Chondrocyte (in vitro differentiated cells): ENCODE measurements at places on chromosomes 6 and 20.

GRCh38 chr6:83365931-83366330 lies 64.9 kb downstream of the ME1 start:
- no peak for DNase-seq

DNA sequence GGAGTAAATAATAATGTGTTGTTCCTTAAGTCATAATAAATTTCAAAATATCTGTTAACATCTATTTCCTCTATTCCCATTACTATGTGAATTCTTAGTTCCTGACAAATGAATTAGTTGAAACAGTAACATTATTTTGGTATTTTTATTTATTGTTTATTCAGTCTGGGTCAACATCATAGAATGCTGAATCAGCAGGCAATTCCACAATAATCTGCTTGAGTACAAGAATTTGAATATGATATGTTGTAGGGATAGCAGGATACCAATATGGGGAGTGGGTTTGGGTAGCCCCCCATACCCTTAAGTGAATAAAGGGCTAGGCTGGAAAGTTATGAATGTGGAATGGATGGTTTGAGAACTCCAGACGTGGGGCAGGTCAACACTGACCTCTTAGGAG lies 373.2 kb upstream of the CHD6 start:
- DNase-seq: no peak

- DNase-seq: no peak
Measured at GRCh38 chr6:106745197-106745770, 115.9 kb downstream of the QRSL1 start.

- no peak for DNase-seq
Measured at GRCh38 chr6:40634429-40634828, 47.3 kb upstream of the LRFN2 start.

DNA sequence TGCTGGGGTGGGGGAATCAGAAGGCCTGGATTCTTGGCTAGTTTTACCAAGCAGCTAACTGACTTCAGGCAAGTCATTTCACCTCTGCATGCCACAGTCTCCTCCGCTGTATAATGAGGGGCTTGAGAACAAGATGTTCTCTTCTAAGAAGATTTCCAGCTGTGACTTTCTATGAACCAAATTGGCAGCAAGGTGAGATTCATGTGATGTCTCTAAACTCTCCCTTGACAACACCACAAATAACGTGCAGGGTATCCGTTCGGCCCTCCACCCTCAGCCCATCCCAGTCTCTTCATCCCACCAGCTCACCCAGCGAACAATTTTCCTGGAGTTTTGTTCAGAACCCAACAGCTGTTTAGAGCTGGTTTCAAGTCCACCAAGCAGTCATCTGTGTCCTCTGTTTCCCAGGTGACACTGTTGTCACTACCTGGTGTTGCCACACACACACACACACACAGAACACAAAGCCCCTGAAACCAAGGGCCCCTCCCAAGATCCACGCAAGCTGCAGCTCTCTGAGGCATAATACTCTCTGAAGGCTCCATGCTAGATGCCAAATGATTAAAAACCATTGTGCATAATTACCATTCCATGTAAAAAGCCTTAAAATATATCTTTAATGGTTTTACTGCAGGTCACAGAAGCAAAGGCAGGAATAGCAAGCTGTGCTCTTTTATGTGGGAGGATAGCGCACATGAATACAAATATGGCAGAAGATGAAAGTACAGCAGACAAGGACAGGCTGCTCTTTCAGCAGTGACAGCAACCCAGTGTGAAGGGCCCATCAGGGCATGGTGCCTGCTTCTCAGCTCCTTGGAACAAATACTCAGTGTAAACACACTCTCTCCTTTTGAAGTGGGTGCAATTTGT lies 48.2 kb downstream of the ARHGAP18 start:
- no peak for DNase-seq

- no peak for DNase-seq
Measured at GRCh38 chr6:12293235-12293930, 3.2 kb downstream of the EDN1 start.

DNA sequence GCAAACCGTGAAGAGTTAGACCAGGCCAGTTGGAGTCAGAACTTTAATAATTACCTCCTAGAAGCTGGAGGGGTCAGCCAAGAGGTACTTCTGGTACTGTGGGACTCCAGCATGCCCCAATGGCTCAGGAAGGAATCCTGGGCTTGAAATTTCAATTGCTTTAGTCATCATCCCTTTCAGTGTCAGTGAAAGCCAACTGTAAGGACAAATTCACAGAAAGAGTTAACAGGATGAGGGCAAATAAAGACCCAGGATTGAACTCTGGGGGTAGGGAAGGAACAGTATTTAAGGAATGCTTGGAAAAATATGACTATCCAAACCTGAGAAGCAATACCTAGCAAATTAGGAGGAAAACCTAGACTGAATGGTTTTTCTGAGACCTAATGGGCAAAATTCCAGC lies 735.1 kb upstream of the MARCKS start:
- no peak for DNase-seq

GRCh38 chr6:140061110-140062042 lies 686.9 kb upstream of the CITED2 start:
- no peak for DNase-seq

- no peak for DNase-seq
Measured at GRCh38 chr20:48128436-48128835, 343.2 kb upstream of the SULF2 start.

DNA sequence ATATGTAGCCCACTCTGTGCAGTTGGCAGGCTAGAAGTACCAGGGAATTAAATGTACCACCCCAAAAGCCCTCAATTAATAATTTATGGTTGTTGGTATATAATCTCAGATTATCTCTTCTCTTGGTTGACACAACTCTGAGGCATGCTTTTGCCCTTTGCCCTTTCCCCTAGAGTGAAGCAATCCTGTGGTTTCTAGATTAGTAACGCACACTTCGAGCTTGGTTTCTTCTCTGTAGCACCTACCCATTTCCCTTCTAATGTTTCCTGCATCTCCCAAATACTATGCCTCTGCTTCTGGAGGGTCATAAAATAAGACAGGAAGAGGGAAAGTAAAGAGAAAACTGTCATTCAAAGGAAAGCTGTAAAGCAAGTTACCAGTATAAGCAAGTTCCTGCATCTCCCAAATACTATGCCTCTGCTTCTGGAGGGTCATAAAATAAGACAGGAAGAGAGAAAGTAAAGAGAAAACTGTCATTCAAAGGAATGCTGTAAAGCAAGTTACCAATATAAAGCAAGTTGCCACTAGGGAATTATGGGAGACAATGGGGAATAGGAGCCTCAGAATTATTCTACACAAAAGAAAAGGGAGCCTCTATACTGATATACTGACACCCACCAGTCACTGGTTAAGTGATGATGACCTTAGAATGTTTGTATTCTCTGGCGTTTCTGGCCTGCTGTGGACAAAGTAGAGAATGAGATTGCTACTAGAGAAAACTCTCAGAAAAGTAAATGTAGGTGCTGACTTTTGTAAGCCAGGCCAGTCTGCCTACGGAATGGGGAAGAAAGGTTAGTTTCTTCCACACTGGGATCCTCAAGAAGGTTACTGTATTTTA lies 862.6 kb upstream of the MAN1A1 start:
- no peak for DNase-seq

DNA sequence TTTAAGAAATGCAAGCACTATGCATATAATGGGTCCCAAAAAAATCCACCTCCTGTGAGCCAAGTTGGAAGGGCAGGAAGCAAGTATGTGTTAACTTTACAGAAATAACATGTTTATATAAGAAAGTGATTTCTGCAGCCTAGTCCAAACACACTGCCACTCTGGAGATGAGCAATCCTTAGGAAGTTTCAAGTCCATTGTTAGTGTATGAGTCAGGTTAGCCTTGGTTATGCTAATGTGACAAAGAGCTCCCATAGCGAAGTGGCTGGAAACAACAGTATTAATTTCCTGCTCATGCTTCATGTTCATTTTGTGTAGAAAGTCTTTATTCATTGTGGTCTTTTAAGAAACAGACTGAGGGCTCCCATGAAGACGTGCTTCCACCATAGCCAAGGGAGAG lies 121.4 kb downstream of the TBXT start:
- no peak for DNase-seq

- no peak for DNase-seq
Measured at GRCh38 chr6:62150048-62150663, 135.9 kb downstream of the KHDRBS2 start.

DNA sequence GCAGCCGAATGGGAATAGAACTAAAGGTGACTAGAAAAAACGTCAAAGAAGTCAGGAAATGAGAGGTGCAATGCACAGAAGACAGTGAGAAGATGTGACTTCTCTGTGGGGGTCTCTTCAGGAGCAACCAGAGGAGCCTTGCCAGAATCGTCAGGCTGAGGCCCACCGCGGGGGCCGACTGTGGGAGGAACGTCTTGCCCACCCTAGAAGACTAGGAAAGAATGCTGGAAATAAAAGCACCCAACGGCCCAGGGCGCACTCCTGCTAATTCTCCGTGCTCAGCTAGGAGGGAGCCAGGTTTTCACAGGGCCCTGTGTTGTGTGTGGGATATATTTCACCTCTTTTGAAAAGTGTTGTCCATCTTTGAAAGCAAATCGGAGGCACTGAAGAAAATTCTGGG lies 129.2 kb downstream of the SMOC2 start:
- DNase-seq: no peak

GRCh38 chr6:72809746-72810379 lies 188.0 kb downstream of the KCNQ5 start:
- DNase-seq: no peak

GRCh38 chr6:24016857-24017256 lies 109.2 kb upstream of the NRSN1 start:
- DNase-seq: no peak

DNA sequence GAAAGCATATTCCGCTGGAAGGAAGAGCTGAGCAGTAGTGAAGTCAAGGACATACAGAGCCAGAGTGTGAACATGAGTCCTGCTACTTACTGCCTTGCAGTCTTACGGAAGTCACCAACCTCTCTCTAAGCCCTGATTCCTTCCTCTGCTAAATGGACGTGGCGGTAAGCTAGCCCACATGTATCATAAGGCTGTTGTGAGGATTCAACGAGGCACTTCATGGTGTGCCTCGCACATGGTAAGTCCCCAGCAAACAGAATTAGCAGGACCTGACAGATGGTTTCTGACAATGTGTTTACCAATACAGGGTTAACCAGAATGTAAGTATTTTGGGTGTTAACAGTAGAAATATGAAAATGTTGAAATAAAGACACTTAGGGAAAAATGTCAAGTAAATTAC lies 93.2 kb downstream of the IRF4 start:
- no peak for DNase-seq

DNA sequence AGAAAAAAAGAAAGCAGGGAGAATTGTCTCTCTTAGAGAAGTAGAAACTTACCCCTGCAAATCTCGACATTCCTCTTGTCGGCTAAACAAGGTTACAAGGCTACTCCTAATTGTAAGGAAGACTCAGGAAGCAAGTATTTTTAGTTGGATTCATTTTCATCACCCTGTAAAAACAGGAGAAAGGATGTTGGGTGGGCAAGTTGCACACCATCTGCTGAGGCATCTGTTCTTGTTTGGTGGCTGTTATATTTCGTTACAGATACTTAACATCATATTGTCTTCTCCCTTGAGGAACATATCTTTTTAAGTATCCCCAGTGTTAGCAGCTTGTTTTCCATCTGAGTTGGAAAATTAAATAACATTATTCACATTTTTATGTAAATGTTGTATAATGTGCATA lies 187.5 kb downstream of the PLCB4 start:
- no peak for DNase-seq

GRCh38 chr20:46604551-46605133 lies 46.6 kb downstream of the SLC13A3 start:
- no peak for DNase-seq

DNA sequence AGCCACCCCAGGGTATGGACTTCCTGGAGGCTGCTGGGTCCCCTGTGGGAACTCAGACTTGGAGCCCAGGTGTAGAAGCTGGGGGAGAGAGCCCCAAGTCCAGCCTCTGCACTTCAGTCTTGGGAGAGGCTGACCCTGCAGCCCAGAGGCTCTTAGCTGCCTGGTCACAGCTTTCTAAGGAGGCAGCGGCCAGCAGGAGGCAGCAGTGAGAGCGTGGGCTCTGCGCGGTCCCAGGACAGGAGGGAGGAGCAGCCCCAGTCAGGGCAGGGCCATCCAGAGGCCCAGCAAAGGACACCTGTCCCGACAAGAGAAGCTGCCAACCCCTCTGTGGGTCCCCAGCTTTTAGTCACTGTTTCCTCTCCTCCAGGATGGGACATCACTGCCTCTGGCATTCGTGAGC lies 9.4 kb downstream of the TREML2 start:
- no peak for DNase-seq

- no peak for DNase-seq
Measured at GRCh38 chr6:90118581-90118980, 178.1 kb downstream of the BACH2 start.

- DNase-seq: no peak
Measured at GRCh38 chr6:15901141-15902115, 227.5 kb upstream of the MYLIP start.

DNA sequence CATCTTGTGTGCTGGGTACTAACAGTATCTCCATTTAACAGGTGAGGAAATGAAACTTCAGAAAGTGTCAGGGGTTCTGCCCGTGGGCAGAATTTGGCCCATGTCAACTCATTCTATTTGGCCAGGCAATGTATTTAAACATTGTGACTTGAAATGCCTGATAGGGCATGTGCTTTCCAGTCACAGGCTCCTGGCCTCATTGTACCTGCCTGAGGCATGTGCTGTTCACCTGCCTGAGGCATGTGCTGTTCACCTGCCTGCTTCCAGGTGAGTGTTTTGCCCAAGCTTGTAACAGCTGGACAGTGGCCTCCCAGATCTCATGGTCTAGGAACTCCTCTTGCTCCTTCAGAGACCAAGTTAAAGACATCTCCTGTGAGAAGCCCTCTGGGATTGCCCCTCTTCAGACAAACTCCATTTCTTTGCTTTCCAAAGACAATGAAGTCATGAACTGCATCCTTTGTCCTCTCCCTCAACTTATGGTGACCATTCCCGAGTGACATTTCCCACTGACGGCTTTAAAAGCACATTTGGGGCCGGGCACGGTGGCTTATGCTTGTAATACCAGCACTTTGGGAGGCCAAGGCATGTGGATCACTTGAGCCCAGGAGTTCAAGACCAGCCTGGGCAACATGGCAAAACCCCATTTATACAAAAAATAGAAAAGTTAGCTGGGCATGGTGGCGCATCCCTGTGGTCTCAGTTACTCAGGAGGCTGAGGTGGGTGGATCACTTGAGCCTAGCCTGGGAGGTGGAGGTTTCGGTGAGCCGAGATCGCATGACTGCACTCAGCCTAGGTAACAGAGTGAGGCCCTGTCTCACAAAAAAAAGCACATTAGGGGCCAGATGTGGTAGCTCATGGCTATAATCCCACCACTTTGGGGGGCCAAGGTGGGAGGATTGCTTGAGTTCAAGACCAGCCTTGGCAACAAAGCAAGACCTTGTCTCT lies 48.7 kb downstream of the BCAS4 start:
- DNase-seq: no peak

- DNase-seq: no peak
Measured at GRCh38 chr6:116536216-116536621, 9.3 kb downstream of the TRAPPC3L start.
